ENCODE measurements at places on chromosomes 13 and 19.

DNA sequence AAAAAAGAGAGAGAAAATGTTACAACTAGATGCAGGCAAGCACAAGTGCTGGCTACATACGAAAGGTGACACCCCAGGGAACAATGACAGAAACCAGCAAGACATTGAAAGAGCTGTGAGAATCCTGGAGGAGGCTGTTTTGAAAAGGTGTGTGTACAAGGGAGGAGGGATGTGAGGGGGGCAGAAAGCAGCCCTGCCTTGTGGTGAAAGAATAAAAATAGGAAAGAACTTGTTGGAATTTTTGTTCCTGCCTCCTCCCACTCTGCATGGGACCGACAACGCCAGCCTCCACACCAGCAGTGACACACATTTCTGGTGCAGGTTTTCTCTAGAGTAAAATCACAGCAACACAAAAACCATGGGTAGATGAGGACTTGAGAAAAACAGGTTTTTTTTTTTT lies 1258.6 kb downstream of the PCDH9 start:
- no peak for DNase-seq

DNA sequence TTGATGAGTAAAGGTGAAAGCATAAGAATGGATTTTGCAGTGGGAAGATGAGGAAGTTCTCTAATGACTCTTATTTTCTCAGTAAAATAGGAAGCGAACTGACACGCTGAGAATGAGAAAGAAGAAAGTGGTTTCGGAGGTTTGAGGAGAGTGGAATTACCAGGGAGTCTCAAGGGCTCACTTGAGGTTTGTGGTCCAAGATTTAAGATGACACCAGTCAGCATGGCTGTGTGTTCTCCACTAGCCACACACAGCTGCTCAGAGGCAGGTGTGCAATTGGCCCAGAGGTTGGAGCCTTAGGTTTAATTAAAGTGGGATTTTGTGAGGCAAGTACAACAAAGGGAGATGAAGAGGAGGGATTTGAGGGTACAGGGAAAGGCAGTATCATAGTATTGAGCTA lies 99.6 kb upstream of the NBEA start:
- DNase-seq, result no peak

- no peak for DNase-seq
These were observed 44.3 kb upstream of the F7 start for GRCh38 chr13:113061271-113061625.

DNA sequence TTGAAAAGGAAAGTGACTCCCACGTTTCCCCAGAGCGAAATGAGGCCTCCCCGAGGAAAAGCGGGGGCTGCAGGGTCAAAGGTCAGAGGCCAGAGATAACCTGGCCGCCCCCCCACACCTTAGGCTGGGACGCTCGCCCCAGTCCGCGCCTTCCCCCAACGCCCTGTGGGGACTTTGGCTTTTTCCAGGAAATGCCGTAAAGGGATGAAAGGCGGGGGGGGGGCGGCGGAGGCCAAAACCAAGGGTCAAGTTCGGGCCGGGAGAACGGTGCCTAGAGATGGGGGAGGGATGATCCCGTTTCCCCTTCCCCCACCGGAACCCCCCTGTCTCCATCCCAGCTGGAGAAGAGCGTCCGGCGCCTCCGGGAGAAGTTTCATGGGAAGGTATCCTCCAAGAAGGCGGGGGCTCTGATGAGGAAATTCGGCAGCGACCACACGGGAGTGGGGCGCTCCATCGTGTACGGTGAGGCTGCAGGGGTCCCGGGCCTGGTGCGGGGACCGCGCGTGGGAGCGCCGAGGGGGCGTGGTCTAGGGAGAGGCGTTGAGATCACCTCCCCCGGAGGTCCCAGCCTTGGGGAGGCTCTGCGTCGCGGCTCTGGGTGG lies 575 bp downstream of the SHFL start:
- DNase-seq, result no peak

Data from Daoy (cell line).